ENCODE measurements at places on chromosomes 3 and 15. TPM values are rescaled to one million over a fixed set of nuclear protein-coding genes. Genes with fewer than 3 reads are reported as not detected.
A peak's percentile ranks its signal among the peaks of the same experiment; 100 is the strongest.

Gene HIGD2B
- not detected for total RNA-seq

Gene HDC
- not detected for total RNA-seq

Gene GOLGA6L7
- total RNA-seq: not detected

Gene NRROS
- not detected for total RNA-seq

Gene CASR
- not detected for total RNA-seq

Gene C3orf49
- total RNA-seq: not detected

GRCh38 chr3:129599073-129599472 lies 7.4 kb downstream of the PLXND1 start:
- H3K4me1 ChIP-seq: peaks cover 74% of the 10 kb centered on the region
- no peak overlapping the region for H3K4me3 ChIP-seq
- DNase-seq: no peak
- H3K36me3 ChIP-seq: no peaks in the 10 kb centered on the region
- H3K27me3 ChIP-seq: no peaks in the 10 kb centered on the region
- peak overlapping the region; percentile 77 for H3K27ac ChIP-seq

GRCh38 chr3:143769616-143770015 lies 78.7 kb downstream of the SLC9A9 start:
- no peak overlapping the region for H3K4me3 ChIP-seq
- H3K4me1 ChIP-seq: peaks cover 4% of the 10 kb centered on the region
- no peaks in the 10 kb centered on the region for H3K27me3 ChIP-seq
- no peak for DNase-seq
- H3K27ac ChIP-seq: no peak overlapping the region

GRCh38 chr3:194950906-194951628 lies 265.4 kb downstream of the FAM43A start:
- H3K36me3 ChIP-seq: no peaks in the 10 kb centered on the region
- no peak for DNase-seq
- no peak overlapping the region for H3K4me3 ChIP-seq
- H3K27me3 ChIP-seq: no peaks in the 10 kb centered on the region

DNA sequence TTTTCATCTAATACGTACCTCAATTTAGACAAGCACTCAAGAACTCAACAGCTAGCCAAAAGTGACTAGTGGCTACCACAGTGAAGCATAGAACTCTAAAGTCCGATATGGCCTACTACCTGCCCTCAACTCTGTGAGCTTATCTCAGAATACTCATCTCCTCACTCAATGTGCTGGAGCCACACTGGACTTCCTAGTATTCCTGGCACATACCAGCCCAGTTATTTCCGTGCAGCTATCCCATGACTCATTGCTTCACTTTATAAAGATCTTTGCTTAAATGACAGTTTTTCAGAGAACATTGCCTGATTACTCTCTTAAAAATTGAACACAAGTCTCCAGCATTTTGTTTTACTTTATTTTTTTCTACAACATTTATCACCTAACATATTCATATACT lies 524.7 kb downstream of the PYDC2 start:
- no peaks in the 10 kb centered on the region for H3K27me3 ChIP-seq
- no peak overlapping the region for H3K4me3 ChIP-seq
- H3K4me1 ChIP-seq: no peaks in the 10 kb centered on the region
- H3K27ac ChIP-seq: no peak overlapping the region
- DNase-seq: no peak

GRCh38 chr3:111895071-111895470 lies 36.0 kb downstream of the PHLDB2 start:
- H3K27ac ChIP-seq: no peak overlapping the region
- no peaks in the 10 kb centered on the region for H3K27me3 ChIP-seq
- no peak overlapping the region for H3K4me3 ChIP-seq
- H3K36me3 ChIP-seq: no peaks in the 10 kb centered on the region

DNA sequence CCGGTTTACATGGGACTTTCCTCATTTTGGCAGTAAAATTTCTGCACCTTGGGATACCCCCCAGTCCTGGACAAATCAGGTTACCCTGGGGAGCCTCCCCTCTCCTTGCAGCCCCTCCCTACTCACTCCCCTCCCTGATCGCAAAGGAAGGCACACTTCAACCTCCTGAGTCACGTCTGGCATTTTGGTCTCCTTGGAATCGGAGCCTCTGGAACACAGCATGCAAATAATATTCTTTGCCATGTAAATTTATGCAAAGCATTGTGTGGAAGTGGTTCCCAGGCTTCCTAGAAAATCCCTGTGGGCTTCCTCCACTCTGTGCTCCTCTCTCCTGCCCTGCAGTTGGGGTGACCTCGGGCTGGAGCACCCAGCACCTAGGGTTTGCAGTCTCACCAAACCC lies 11.6 kb downstream of the SCN5A start:
- H3K36me3 ChIP-seq: no peaks in the 10 kb centered on the region
- no peaks in the 10 kb centered on the region for H3K27me3 ChIP-seq

DNA sequence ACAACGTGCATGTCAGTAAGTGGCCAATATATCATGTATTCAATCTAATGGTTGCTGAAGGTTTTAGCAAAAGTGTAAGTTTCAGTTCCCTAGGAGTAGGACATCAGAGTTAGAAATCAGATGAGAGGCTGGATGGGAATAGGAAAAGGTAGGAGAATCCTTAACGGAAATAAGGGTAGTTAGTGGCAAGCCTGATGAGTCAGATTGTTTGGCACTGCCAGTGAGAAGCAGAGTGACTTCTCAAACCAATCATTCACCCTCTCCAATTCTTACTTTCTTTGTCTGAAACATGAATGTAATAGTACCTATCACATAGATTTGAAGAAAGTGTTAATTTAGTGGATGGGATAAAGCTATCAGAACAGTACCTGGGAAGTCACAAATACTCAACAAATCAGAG lies 894.0 kb downstream of the NTRK3 start:
- H3K27me3 ChIP-seq: no peaks in the 10 kb centered on the region
- no peak overlapping the region for H3K4me3 ChIP-seq
- no peak overlapping the region for H3K27ac ChIP-seq
- H3K4me1 ChIP-seq: no peaks in the 10 kb centered on the region
- DNase-seq: no peak
- H3K36me3 ChIP-seq: no peaks in the 10 kb centered on the region

- H3K36me3 ChIP-seq: no peaks in the 10 kb centered on the region
- no peak for DNase-seq
- peak overlapping the region; percentile 99 for H3K27ac ChIP-seq
- H3K4me3 ChIP-seq: peak overlapping the region; percentile 93
- no peaks in the 10 kb centered on the region for H3K27me3 ChIP-seq
- H3K4me1 ChIP-seq: peaks cover 81% of the 10 kb centered on the region
These were observed 225 bp downstream of the RHOA start for GRCh38 chr3:49411535-49411967.

GRCh38 chr15:57694279-57694678 lies 12.2 kb upstream of the POLR2M start:
- no peak overlapping the region for H3K4me3 ChIP-seq
- no peak for DNase-seq
- no peaks in the 10 kb centered on the region for H3K36me3 ChIP-seq
- no peaks in the 10 kb centered on the region for H3K27me3 ChIP-seq
- H3K27ac ChIP-seq: no peak overlapping the region

DNA sequence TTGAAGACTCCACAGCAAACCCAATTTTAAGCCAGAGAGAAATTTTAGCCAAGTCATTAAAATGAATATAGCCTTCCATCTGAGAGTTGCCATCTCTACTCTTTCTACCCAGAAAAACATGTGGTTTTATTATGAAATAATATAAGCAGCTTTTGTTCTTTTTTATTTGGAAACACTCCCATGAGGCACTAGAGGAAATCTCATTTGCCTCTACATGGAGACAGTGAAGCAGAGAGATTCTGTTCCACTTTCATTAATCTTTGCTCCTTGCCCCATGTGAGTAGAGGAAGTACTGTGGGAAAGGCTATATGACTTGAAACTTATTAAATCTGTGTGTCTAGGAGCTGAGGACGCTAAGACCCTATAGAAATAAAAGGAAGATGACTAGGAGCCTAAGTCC lies 111.1 kb downstream of the P3H2 start:
- peaks cover 4% of the 10 kb centered on the region for H3K4me1 ChIP-seq
- no peak overlapping the region for H3K4me3 ChIP-seq
- H3K27me3 ChIP-seq: no peaks in the 10 kb centered on the region
- no peaks in the 10 kb centered on the region for H3K36me3 ChIP-seq

DNA sequence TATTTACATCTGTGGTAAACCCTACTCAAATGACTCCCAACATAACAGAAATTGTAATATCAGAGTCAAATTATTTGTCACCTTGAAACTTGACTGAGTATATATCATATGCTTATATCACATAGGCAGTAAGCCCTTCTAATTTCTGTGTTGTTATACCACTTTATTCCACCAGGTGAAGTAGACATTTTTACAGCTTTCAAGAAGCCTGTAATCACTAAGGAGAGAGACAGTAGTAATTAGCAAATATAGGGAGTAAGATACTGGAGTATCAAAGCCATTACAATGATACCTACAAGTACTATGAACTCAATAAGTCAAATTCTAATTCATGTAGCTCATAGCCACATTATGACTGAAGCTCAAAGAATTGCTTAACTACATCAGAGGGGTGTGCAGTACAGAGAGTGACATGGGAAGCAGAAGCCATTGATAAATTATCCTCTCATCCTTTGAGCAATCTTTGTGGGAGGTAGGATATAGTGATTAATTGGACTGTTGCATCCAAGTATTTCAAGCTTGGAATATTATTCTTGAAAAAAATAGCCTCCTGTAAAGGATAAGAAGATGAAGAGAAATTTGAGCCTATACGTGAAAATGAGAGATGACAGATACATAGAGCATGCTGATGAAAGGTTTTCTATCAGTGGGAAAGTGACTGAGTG lies 1005.9 kb downstream of the ZPLD1 start:
- no peaks in the 10 kb centered on the region for H3K36me3 ChIP-seq
- no peak overlapping the region for H3K4me3 ChIP-seq
- H3K27ac ChIP-seq: no peak overlapping the region
- DNase-seq: no peak
- no peaks in the 10 kb centered on the region for H3K4me1 ChIP-seq

- peaks cover 74% of the 10 kb centered on the region for H3K4me1 ChIP-seq
- no peaks in the 10 kb centered on the region for H3K27me3 ChIP-seq
- H3K36me3 ChIP-seq: no peaks in the 10 kb centered on the region
- H3K4me3 ChIP-seq: no peak overlapping the region
- no peak for DNase-seq
These were observed 15.7 kb downstream of the PDIA5 start for GRCh38 chr3:123082370-123083065.

GRCh38 chr3:186826976-186827857 lies 15.3 kb upstream of the ADIPOQ start:
- no peak for DNase-seq
- no peaks in the 10 kb centered on the region for H3K36me3 ChIP-seq
- no peak overlapping the region for H3K27ac ChIP-seq
- H3K4me1 ChIP-seq: peaks cover 7% of the 10 kb centered on the region
